ENCODE measurements at places on chromosomes 2 and 18. TPM values are rescaled to one million over a fixed set of nuclear protein-coding genes. Genes with fewer than 3 reads are reported as not detected.

DNA sequence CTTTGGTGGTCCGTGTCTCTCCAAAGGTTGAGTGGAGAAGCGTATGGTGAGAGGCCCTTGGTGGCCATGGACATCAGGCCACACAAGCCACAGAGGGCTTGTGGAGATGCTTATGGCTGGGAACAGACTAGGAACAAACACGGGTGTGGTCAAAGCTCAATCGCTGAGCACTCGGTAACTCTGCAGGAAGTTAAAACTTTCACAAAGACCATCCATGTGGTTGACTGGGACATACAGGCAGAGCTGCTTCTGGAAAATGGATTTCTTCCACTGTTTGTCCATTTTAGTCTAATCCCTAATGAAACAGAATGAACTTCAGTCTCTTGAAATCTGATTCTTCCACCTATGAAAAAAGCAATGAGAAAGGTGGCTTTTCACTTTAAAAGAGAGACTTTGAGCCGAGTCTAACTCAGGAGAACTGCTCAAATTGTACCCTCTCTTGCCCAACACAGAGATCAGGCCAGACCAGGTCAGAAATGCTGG lies 17.7 kb downstream of the GDF7 start:
- no peak for DNase-seq

DNA sequence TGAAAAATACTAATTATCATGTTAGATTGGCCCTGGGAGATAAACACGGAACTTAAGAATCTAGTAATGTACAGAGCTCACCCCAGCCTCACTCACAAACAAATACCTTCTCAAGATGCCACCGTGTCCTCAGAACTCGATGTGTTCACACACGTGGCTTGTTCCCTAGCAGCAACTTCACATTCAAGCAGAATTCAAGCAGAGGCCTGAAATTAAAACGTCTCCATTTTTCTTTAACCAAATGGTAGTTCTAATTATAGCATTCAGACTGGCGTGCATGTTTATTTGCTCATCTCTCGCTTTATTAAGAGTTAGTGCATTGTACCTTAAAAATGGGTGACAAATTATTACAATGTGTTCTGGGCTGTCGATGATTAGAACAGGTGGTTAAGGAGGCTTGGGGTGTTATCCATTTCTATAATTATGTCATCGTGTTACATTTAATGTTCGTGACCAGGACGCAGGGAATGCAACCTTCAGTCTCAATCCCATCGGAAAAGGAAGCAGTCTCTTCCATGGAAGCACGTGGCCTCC lies 57.3 kb upstream of the SLC66A3 start:
- no peak for DNase-seq

DNA sequence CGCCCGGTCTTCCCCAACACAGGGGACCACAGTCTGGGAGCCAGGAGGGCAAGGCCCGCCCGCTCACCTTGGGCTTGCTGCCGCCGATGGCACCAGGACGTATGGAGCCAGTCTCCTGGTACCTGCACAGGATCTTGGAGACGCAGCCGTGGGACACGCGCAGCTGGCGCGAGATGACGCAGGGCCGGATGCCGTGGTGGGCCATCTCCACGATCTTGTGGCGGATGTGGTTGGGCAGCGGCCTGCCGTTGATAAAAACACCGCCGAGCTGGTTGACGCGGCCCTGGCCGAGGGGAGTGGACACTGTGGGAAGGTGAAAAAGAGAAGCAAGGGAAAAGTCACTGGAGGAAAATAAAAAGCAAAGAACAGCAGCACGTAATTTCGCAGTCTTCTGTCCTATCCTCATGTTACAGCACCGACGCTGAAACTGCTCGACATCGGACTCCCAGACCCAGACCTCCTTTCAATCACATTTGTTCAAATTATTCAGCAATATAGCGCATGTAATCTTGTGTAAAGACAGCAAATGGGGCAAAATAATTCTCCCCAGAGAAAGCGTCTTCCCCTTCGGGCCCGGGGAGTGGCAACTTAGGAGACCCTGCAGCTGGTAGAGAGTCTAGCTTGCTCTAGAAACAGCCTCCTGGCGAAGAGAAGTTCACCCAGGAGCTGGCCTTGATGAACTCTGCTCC lies 1.7 kb downstream of the PAX3 start:
- no peak for DNase-seq

- DNase-seq, result no peak
Observed at GRCh38 chr2:2828774-2829368, 497.8 kb upstream of the MYT1L start.

GRCh38 chr2:139271149-139271548 lies 491.0 kb upstream of the NXPH2 start:
- no peak for DNase-seq

- DNase-seq, result no peak
Observed at GRCh38 chr2:51027968-51028367, 4.0 kb downstream of the NRXN1 start.

Gene M1AP
- 0.18 TPM for total RNA-seq

Gene NCKAP5
- 2.0 TPM for total RNA-seq

Gene CD28
- total RNA-seq, result 0.51 TPM

Gene SCYGR5
- not detected for total RNA-seq

- no peak for DNase-seq
Observed at GRCh38 chr2:1571477-1572417, 158.5 kb downstream of the TPO start.

DNA sequence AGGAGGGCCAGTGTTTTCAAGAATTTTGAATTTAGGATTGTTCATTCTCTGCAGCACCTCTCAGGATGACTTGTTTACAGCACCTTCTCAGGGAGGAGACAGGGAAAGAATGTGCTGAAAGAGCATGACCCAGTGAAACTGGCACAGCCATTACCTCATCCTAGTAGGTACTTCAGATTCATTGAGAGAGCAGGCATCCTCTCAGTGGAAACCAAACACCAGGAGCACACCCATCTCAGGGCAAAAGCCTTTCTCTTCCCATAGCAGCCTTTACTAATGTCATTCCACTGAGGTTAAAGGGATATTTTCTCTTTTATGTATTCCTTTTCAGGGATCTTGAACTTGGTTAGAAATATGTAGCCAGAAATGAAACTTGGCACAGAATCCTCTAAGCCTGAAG lies 2.6 kb downstream of the MAP2 start:
- no peak for DNase-seq

DNA sequence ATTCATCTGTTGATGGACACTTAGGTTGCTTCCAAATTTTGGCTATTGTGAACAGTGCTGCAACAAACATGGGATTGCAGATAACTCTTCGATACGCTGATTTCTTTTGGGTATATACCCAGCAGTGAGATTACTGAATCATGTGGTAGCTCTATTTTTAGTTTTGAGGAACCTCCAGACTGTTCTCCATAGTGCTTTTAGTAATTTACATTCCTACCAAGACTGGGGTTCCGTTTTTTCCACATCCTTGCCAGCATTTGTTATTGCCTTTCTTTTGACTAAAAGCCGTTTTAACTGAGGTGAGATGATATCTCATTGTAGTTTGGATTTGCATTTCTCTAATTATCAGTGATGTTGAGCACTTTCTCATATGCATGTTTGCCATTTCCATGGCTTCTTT lies 200.3 kb downstream of the MBD5 start:
- DNase-seq, result no peak

Gene TTC39C
- total RNA-seq, result 31.2 TPM

- no peak for DNase-seq
Observed at GRCh38 chr2:231947694-231948093, 13.8 kb upstream of the DIS3L2 start.

DNA sequence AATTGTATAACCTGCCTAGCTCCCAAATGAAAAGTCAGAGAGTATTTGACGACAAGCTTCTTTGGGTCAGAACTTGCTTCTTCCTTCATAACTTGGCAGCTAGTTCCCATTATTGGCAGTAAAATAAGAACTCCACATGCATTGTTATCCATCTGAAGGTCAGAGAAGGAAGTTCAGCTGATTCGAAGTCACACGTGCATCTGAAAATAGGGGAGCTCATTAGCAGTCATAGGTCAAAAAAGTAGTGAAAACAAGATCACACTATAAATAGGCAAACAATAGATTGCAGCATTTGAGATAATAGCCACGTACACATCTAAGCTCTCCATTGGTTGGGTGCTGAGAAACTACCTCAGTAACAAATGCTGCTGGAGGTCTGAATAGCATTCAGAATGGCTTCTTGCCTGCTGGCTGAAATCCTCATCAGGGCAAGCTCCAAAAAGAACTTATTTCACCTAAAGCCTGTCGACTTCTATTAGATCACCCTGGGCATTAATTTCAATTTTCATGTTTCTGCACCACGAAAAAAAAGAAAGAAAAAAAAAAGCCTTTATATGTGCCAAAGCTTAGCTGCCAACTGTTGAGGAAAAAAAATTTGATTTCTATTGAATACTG lies 1492.9 kb upstream of the CELF4 start:
- no peak for DNase-seq

GRCh38 chr2:60847854-60848253 lies 33.5 kb upstream of the REL start:
- no peak for DNase-seq

DNA sequence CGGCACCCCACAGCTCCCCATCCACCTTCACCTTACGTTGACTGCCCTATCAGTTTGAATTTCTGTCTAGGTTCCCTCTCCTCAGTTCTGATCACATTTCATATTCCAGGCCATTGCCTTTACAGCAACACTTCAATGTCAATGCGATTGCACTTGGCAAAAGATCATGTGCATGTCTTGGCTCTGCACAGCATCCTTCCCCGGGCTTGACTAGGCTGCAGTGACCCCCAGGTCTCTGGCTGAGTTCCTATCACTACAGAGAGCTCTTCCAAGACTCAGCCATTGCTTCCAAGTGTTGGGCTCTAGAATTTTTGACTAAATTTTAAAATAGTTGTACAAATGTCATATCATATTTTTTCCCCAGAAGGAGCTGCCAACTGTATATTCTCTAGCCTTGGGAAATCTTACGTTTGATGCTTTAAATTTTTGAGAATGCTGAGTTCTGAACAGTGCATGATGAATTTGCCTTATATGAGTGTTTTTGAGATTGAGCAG lies 103.8 kb upstream of the NEDD4L start:
- no peak for DNase-seq

Gene NT5C1B
- 4.8 TPM for total RNA-seq

Gene C1QL2
- total RNA-seq, result 1.4 TPM

DNA sequence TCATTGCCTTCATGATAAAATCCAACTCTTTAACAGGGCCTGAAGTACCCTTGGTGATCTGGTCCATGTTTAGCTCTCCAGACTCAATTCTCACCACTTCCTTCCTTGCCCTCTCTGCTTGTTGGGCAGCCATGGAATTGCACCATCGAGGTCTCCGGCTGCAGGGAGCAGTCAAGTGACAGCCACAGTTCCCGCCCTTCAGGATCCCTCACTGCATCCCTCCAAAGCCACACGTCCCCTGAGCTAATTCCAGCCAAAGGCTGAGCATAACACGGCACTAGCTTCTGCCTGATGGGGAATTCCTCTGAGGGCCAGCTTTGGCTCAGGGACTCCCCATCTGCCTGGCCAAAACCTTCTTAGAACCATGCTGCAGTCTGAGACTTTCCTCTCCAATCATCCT lies 47.4 kb upstream of the SLC1A4 start:
- no peak for DNase-seq

- DNase-seq, result no peak
Observed at GRCh38 chr2:5693287-5694201, 1.4 kb downstream of the SOX11 start.

DNA sequence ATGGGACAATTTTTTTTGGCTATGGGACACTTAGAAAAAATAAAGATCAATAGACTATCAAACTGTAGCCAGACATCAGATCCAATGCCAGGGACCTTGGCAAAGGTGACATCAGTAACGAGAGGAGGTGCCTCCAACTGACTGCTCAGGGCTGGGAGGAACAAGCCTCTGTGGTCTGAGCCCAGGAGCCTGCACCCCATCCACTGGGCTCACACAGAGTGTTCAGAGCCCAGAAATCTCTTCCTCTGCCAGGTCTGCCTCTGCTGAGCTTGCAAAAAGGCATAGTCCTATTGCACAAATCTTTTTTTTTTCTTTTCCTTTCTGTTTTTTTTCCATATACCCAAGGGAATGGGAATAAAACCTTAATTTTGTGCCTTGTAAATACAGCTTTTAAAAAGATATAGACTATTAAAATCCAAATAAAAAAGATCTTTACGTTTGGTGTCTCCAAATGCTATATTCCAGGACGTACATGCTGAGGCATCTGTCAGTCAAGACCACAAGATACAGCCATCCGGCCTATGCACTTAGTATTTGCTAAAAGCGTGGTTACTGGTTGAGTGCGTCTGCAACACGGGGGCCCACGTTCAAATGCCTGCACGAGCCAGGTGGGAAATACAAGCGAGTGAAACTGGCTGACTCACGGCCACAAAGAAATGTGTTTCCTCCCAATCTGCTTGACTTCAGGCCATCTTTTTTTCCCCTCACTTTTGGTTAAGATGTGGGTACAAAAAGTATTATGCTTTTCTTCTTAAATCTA lies 7.8 kb upstream of the ARHGAP25 start:
- no peak for DNase-seq

GRCh38 chr2:145593991-145594614 lies 1074.2 kb upstream of the ZEB2 start:
- DNase-seq, result no peak

Data from prostate gland (tissue), 2 donors.